ENCODE measurements at places on chromosomes 16 and 17. TPM values are rescaled to one million over a fixed set of nuclear protein-coding genes. Genes with fewer than 3 reads are reported as not detected.

Gene ZSWIM7
- 18.0 TPM for total RNA-seq

Gene MAPK8IP3
- 92.2 TPM for total RNA-seq

Gene ANKFN1
- total RNA-seq = not detected

Gene HSPB9
- not detected for total RNA-seq

Gene FBXW10
- not detected for total RNA-seq

Gene SLC13A5
- total RNA-seq = not detected

Gene MYH1
- total RNA-seq = not detected

Gene SHISA9
- not detected for total RNA-seq

Gene SMTNL2
- not detected for total RNA-seq

Gene NPIPA3
- total RNA-seq = 3.0 TPM

Gene MT1M
- 1.8 TPM for total RNA-seq

Gene DDX19B
- 34.3 TPM for total RNA-seq

Gene NXN
- 58.9 TPM for total RNA-seq

Gene PLA2G10
- total RNA-seq = not detected

Gene FOXJ1
- not detected for total RNA-seq

Gene NPIPA2
- total RNA-seq = 6.9 TPM

Gene ASGR2
- total RNA-seq = not detected

Gene CTRB2
- total RNA-seq = not detected

Gene CACNG5
- total RNA-seq = not detected

Gene RNU2-1
- total RNA-seq = 4,679 TPM

Gene SEPTIN12
- total RNA-seq = not detected

Gene TEKT5
- not detected for total RNA-seq

Gene NRN1L
- total RNA-seq = not detected

Gene MGRN1
- 80.9 TPM for total RNA-seq

Gene GPR139
- total RNA-seq = not detected

Gene AOC2
- 1.6 TPM for total RNA-seq

Gene PIK3R6
- not detected for total RNA-seq

Gene SOST
- not detected for total RNA-seq

Gene NKD1
- total RNA-seq = not detected

Gene CLDN7
- 27.9 TPM for total RNA-seq

Gene NPIPB8
- not detected for total RNA-seq

Gene ETV4
- total RNA-seq = 32.2 TPM

Gene FKBP10
- total RNA-seq = 168 TPM

Gene KRTAP3-2
- total RNA-seq = not detected

Gene HIGD1B
- total RNA-seq = not detected

Gene LDHD
- total RNA-seq = not detected

Gene DOC2B
- 0.22 TPM for total RNA-seq

Gene CWC25
- total RNA-seq = 20.0 TPM

Gene AKAP10
- total RNA-seq = 27.1 TPM

Gene LGALS9C
- total RNA-seq = not detected

Gene MYL4
- total RNA-seq = 2.0 TPM

Gene ZNF821
- total RNA-seq = 7.3 TPM

Gene CIITA
- total RNA-seq = 0.14 TPM

Gene CIBAR2
- total RNA-seq = not detected

Gene ZNF594
- total RNA-seq = 5.0 TPM

Gene TNK1
- total RNA-seq = 0.58 TPM

Gene KRTAP17-1
- total RNA-seq = not detected

Gene C17orf50
- not detected for total RNA-seq

Gene NHERF2
- 71.2 TPM for total RNA-seq

Gene AIPL1
- not detected for total RNA-seq
